Fibroblast of upper back skin (primary cell): ENCODE measurements at places on chromosomes 3 and 15.

DNA sequence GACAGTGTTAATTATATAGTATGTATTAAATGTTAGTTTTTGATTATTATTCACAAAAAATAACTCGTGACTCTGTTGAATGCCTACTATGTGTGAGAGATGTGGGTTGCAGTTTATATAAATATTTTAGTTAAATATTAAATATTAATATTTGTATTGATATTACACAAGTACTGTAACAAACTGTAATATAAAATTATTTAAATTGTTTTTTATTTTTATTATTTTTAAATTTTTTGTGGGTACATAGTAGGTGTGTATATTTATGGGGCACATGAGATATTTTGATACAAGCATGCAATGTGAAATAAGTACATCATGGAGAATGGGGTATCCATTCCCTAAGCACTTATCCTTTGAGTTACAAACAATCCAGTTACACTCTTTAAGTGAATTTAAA is 196.1 kb upstream of the ZNF717 start:
- no peak for DNase-seq

- DNase-seq = no peak
These were observed 35.9 kb upstream of the TFRC start for GRCh38 chr3:196117809-196118208.

DNA sequence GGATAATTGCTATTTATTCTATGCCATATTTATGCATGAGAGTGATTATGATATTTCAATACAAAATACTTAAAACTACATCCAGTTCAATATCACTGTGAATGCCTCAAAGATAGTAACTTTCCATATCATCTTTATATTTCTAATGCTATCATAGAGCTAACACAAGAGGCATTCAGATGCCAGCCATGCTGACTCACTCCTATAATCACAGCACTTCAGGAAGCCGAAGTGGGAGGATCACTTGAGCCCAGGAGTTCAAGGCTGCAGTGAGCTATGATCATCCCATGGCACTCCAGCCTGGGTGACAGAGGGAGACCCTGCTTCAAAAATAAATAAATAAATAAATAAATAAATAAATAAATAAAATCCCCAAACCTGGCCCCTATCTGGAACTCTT is 498.7 kb downstream of the EPHA3 start:
- no peak for DNase-seq

DNA sequence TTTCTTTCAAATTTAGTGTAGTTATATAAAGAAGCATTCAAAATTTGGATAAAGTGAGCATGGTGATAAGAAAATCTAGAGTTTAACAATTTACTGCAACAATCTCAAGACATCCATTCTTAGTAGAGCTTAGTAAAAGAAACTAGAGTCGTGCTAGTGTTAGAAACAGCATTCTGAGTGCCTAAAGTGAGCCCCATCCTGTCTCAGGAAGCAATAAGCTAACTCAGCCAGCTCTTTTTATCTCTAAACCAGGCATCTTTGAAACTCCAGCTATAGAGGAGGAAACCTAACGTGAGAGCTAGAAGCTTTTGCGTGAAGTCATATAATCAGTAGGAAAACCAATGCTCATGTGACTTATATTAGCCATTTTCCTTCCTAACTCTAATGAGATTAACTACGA is 1187.1 kb upstream of the EPHA6 start:
- DNase-seq = no peak

GRCh38 chr15:89089316-89090230 is 1.3 kb downstream of the ABHD2 start:
- no peak for DNase-seq

DNA sequence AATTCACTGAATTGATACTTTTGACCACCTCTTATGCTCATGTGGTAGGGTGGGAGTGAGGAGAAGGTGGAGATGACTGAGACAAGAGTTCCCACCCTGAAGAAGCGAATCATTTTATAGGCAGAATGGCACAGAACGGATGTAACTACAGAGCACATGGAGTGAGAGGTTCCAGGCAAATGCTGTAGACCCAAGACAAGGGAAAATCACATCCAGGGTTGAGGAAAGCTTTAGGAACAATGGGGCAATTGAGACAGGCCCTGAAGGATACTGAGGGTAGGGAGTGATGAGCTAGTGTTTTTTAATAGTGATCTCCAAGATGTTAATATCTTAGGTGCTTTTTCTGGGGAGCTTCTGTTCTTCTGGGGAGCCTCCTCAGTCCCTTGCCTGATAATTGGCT is 8.1 kb downstream of the PCCB start:
- no peak for DNase-seq

DNA sequence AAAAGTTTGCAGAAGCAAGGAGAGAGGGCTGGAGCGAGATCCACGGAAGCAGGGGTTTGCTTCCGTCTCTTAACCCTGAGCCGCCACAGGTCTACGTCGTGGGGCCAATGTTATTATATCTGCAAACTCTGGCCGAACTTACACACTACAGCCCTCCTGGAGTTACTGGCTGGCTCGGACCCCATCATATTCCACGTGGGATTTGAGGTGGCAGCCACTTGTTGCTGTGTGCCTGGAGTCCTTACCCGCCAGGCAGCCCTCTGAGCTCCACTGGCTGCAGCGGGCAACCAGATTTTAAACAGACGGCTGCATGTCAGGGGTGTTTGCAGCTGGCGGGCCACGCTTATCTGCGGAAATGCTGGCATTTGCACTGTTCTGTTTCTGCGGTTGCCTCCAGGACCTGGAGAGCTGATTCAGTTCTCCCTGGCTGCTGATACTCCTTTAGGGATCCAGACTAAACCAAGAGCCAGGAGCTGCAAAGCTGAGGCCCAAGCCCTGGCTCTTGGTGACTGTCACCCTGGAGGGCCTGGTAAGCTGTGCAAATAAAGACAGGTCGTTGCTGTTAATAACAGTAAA is 34.7 kb downstream of the TM2D3 start:
- DNase-seq = no peak

- DNase-seq = no peak
These were observed 25.5 kb downstream of the RFT1 start for GRCh38 chr3:53104762-53105161.

DNA sequence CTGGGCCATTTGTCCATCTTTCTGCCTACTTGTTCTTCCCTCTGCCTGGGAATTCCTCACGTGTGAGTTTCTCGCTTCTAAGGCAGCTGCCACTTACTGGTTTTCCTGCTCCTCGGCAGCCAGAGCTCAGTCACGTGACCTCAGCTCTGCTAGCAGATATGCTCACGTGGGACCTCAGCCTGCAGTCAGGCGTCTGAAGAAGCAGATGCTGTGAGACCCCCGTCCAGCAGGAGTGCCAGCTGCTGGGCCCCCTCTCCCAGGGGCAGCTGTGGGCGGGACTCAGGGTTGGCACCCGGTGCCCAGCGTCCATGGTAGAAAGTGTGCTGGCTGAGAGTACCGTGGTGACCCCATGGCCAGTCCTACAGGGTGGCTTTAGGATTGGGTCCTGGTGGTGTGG is 161.3 kb upstream of the TLE3 start:
- peak; percentile 78 for DNase-seq

- peak; percentile 15 for DNase-seq
These were observed 32.0 kb downstream of the TRPM1 start for GRCh38 chr15:31069360-31070000.

GRCh38 chr3:124885466-124886167 is 1.5 kb downstream of the ITGB5 start:
- DNase-seq = peak; percentile 56

- DNase-seq = no peak
These were observed 41.7 kb downstream of the FEM1B start for GRCh38 chr15:68318931-68319909.

DNA sequence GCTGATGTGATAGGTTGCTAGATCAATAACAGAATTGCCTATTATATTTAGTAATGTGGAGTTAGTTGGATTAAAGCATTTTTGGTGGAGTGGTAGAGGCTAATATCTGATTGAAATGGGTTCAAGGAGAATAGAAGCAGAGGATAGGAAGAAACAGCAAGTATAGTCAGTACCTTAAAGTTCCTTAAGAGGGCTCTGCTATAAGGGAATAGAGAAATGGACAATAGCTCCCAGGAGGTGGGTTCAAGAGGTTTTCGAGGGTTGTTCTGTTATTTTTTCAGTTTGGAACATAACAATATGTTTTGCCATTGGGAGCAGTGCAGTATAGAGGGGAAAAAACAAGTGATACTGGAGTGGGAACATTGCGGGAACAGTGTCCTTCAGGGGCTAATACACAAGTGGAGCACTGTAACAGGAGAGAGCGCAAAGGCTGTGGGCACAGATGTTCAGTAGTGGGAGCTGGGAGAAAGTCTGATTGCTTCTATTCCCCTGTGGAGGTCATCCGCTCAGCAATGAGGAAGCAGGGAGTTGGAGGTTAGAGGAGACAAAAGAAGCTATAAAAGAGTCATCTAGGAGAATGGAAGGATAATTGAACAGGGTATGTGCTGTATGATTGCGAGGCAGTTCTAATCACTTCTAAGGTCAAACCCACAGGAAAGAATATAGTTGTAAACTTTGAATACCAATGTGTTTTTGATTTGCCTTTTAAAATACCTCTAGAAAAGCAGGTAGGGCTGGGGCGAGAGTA is 3.3 kb downstream of the MRPS11 start:
- DNase-seq = no peak

DNA sequence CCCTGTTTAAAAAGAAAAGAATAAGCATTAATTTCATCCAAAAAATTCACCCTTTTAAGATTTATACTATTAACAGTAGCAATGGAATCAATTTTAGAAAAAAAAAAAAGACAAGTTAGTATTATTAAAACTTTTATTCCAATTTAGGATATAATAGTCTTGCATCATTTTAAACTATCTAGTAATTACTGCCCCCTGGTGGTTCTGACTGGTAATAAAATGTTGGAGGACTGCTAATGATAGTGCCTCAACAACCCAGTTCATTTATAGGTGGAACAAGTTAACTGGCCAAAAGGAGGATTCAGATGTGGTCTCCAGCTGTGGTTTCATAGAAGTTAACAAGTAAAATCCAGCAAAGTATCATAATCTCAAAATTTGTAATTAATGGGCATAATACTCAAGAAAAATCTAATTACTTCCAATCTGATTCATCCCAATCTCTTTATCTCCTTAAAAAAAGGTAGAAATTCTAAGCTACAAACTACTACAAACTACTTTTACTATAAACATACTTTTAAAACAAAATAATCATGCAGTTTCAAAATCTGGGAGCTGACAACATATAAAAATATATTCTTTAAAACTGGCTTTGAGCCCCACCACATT is 30.7 kb upstream of the WDR49 start:
- DNase-seq = peak; percentile 62

GRCh38 chr3:37945807-37946530 is 44.6 kb upstream of the VILL start:
- DNase-seq = peak; percentile 54
